GM12878 (cell line): ENCODE measurements at places on chromosomes 1 and 21. TPM values are rescaled to one million over a fixed set of nuclear protein-coding genes. Genes with fewer than 3 reads are reported as not detected.

- no peak overlapping the region for H3K4me3 ChIP-seq
- H3K27me3 ChIP-seq, result no peaks in the 10 kb centered on the region
- no peak for DNase-seq
- no peaks in the 10 kb centered on the region for H3K36me3 ChIP-seq
- no peak overlapping the region for H3K27ac ChIP-seq
- no peaks in the 10 kb centered on the region for H3K4me1 ChIP-seq
Observed at GRCh38 chr1:211420389-211420788, 71.6 kb downstream of the RD3 start.

FCRL1 gene
- polyA plus RNA-seq, result 0.14 TPM in 1 of 2 replicates, not detected in the other

DNA sequence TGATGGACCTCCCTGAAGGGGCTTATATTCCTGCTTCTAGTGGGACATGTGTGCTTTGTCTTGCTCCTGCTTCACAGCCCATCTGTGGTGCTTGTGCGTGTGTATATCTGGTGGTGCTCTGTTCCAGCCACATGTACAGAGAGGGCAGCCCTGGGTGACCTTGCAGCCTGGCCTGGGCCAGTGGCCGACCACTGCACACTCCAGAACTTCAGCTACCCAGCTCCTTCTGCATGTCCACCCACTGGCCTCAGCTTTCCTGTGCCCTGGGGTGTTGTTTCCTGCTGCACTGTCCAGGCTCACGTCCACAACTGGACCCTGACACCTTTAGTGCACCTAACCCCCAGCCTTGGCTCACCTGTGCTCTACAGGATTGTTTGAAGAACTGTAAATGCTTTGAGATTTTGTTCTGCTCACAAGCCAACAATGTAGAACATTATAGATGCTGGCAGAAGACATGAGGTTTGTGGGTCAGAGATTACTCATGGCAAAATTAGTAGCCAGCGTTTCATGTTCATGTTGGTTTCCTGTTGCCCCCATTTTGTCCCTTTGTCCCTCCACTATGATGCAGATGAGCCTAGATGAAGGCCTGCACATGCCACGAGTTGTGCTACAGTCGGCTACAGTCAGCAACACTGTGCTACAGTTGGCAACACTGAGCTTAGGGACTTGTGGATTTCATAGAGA, 5.3 kb upstream of the S100B start:
- H3K27ac ChIP-seq, result peak overlapping the region; percentile 85
- H3K4me1 ChIP-seq, result peaks cover 49% of the 10 kb centered on the region
- H3K4me3 ChIP-seq, result peak overlapping the region; percentile 62; the same call in 1 of the 2 replicates
- no peak for DNase-seq
- no peaks in the 10 kb centered on the region for H3K27me3 ChIP-seq

AMIGO1 gene
- polyA plus RNA-seq, result 0.08 and 0.14 TPM in 2 replicates

GRCh38 chr1:159790237-159790917, 9.6 kb downstream of the DUSP23 start:
- peaks cover under 1% of the 10 kb centered on the region; the same call in 1 of the 2 replicates for H3K27me3 ChIP-seq
- H3K27ac ChIP-seq, result no peak overlapping the region
- no peak for DNase-seq
- H3K36me3 ChIP-seq, result no peaks in the 10 kb centered on the region
- no peak overlapping the region for H3K4me3 ChIP-seq
- H3K4me1 ChIP-seq, result no peaks in the 10 kb centered on the region

DNA sequence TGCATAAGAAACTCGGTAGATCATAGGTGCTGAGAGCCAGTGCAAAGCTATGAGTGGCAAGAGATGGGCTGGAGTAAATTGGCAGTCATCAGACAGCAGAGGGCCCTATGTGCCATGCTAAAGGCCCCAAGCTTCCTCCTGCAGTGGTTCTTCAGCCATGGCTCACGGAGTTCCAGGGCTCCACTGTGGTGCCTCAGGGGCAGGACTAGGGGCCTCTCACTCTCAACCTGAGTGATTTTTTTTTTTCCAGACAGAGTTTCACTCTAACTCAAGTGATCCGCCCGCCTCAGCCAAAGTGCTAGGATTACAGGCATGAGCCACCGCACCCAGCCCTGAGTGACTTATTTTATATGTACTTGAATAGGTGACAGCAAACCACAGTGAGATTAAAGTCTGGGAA, 10.4 kb upstream of the GJA8 start:
- no peak for DNase-seq
- no peaks in the 10 kb centered on the region for H3K27me3 ChIP-seq
- no peaks in the 10 kb centered on the region for H3K4me1 ChIP-seq
- no peaks in the 10 kb centered on the region for H3K36me3 ChIP-seq
